ENCODE measurements at places on chromosomes 12 and 14.
A peak's percentile ranks its signal among the peaks of the same experiment; 100 is the strongest.

GRCh38 chr14:44461811-44462210, 45.3 kb downstream of the FSCB start:
- no peak for DNase-seq
- no peak overlapping the region for H3K4me3 ChIP-seq
- H3K36me3 ChIP-seq: no peaks in the 10 kb centered on the region
- H3K27me3 ChIP-seq: no peaks in the 10 kb centered on the region
- H3K4me1 ChIP-seq: no peaks in the 10 kb centered on the region

DNA sequence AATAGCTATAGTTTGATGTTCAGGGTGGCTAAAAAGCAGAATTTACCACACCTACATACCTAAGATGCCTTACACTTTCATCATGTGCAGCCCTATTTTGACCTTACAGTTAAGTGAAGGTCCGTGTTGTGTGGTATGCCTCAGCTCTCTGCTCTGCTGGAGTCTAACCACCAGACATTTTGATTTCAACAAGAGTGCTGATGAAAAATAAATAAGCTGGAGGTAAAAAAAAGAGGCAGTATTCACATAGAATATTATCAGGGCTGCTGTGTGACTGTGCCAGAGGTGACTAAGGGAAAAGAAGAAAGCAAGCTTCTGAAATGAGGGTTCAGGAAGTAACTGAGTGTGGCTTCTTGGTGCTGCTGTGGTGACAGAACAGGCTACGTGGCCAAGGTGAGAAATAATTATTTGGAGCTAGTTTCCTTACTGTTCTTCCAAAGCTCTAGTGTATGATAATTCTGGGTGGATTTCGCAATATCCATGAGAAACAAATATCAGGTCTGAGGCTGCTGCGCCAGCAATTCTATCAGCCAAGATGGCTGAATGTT, 188.8 kb downstream of the STXBP6 start:
- H3K4me1 ChIP-seq: peaks cover 17% of the 10 kb centered on the region
- H3K27ac ChIP-seq: no peak overlapping the region
- no peaks in the 10 kb centered on the region for H3K36me3 ChIP-seq
- H3K27me3 ChIP-seq: no peaks in the 10 kb centered on the region
- DNase-seq: peak; percentile 73

- peaks cover 6% of the 10 kb centered on the region for H3K4me1 ChIP-seq
- H3K27me3 ChIP-seq: no peaks in the 10 kb centered on the region
- DNase-seq: no peak
Measured at GRCh38 chr12:132151766-132152410, 7.6 kb downstream of the NOC4L start.

DNA sequence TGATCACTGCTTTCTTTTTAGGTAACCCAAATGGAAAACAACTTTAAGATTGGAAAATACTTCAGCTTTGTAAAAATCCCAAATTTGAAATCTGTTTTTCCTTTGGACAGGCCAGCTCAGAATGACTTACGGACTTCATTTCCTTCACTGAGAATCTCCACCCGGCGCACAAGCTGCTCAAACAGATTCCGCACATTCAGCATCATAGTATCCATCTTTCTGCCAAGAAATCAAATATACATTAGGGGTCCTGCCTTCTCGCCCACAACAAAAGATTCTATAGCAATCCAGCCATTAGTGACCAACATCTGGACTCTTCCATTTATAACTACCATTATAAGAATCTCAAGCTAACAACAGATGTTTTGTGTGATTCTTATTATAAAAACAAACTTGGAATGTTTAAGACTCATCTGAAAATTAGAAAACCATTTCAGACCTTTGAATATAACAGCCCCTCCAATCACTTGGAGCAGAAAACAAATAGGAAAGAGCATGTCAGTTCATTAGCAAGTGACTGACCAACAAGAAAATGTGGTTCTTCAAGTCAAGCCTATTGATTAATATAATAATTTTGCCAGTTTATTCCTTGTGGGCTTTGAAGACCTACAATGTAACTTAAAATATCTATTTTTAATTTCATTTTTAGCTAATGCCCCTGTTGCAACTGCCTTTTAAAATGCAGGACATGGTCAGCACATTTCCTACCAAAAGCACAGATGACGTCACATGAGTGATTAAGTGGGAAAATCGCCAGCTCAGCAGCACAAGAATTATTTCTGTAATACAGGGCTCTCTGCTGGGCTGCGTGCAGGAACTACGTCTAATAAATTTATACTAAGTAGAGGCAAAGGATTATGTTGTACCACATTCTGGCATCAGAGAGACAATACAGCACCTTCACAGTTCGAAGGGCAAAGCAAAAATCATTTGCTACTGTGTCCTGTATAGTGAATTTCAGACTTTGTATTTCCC, 8.5 kb downstream of the RACGAP1 start:
- H3K27ac ChIP-seq: no peak overlapping the region
- peaks cover 4% of the 10 kb centered on the region for H3K4me1 ChIP-seq
- H3K4me3 ChIP-seq: no peak overlapping the region
- no peak for DNase-seq

DNA sequence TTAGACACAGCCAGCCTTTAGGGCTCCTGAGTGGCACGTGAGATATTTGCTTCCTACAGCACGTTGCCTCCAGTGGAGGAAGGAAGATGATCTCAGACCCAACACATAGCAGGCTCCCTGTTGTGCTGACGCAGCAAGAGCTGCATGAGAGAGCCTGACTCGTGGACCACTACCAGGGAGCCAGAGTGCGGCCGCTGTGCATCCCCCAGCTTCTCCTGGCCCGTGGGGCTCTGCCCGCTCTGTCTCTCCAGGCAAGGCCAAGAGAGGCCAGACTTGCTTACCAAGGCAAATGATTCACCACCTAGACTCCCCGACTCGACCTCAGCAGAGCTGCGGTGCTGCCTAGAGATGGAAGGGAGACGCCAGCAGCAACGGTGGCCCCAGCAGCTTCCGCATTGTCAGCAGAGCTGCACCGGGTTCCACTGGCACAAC, 37.5 kb downstream of the MAP3K9 start:
- H3K27ac ChIP-seq: no peak overlapping the region
- H3K4me1 ChIP-seq: no peaks in the 10 kb centered on the region
- no peaks in the 10 kb centered on the region for H3K27me3 ChIP-seq
- H3K36me3 ChIP-seq: no peaks in the 10 kb centered on the region
- H3K4me3 ChIP-seq: no peak overlapping the region

GRCh38 chr12:112309797-112310196, 72.4 kb downstream of the HECTD4 start:
- no peak overlapping the region for H3K4me3 ChIP-seq
- no peaks in the 10 kb centered on the region for H3K4me1 ChIP-seq
- peaks cover 17% of the 10 kb centered on the region for H3K36me3 ChIP-seq
- no peak overlapping the region for H3K27ac ChIP-seq
- peak; percentile 16 for DNase-seq

DNA sequence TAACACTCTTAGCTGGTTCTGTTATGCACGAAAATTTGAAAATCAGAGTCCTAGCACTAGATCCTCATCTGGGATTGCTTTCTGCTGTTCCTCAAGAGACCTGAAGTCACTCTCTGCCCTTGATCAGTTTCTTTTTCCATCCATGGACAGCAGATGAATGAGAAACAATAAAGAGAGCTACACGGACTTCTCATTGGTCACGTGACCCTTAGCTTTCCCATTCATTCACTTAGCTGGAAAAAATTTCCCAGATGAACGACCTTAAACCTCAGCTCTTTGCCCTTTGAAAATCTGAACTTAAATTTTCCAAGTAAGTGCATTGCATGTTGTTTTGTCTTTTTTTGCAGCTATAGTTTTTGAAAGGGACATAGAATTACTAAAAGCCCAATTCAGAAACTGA, 27.2 kb upstream of the RGS6 start:
- H3K27ac ChIP-seq: no peak overlapping the region
- no peak overlapping the region for H3K4me3 ChIP-seq
- peaks cover 4% of the 10 kb centered on the region for H3K27me3 ChIP-seq
- no peaks in the 10 kb centered on the region for H3K36me3 ChIP-seq
- DNase-seq: no peak
- no peaks in the 10 kb centered on the region for H3K4me1 ChIP-seq

DNA sequence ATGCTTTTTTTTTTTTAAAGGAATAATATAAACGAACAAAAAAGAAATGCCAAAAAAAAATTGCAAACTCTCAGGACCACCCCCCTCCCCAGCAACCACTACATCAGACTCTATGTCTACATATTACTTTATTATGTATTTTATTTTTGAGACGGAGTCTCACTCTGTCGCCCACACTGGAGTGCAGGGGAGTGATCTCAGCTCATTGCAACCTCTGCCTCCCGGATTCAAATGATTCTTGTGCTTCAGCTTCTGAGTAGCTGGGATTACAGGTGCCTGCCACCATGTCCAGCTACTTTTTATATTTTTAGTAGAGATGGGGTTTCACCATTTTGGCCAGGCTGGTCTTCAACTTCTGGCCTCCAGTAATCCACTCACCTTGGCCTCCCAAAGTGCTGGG, 22.9 kb downstream of the HECTD4 start:
- no peak overlapping the region for H3K27ac ChIP-seq
- no peak for DNase-seq
- no peaks in the 10 kb centered on the region for H3K27me3 ChIP-seq
- H3K4me1 ChIP-seq: no peaks in the 10 kb centered on the region
- H3K36me3 ChIP-seq: no peaks in the 10 kb centered on the region

GRCh38 chr12:103809154-103809553, 31.9 kb downstream of the NT5DC3 start:
- H3K27ac ChIP-seq: no peak overlapping the region
- DNase-seq: peak; percentile 37
- no peaks in the 10 kb centered on the region for H3K4me1 ChIP-seq
- no peaks in the 10 kb centered on the region for H3K36me3 ChIP-seq

GRCh38 chr12:95516757-95517156, 34.5 kb downstream of the USP44 start:
- H3K27me3 ChIP-seq: no peaks in the 10 kb centered on the region
- H3K4me1 ChIP-seq: no peaks in the 10 kb centered on the region
- H3K27ac ChIP-seq: no peak overlapping the region
- no peak overlapping the region for H3K4me3 ChIP-seq
- DNase-seq: peak; percentile 11
- peaks cover 11% of the 10 kb centered on the region for H3K36me3 ChIP-seq

- DNase-seq: no peak
- no peak overlapping the region for H3K27ac ChIP-seq
- no peak overlapping the region for H3K4me3 ChIP-seq
- no peaks in the 10 kb centered on the region for H3K36me3 ChIP-seq
- H3K27me3 ChIP-seq: no peaks in the 10 kb centered on the region
Measured at GRCh38 chr14:21647380-21647779, 6.3 kb upstream of the OR4E2 start.

- no peak for DNase-seq
- H3K27me3 ChIP-seq: no peaks in the 10 kb centered on the region
- H3K36me3 ChIP-seq: no peaks in the 10 kb centered on the region
- no peaks in the 10 kb centered on the region for H3K4me1 ChIP-seq
- H3K4me3 ChIP-seq: no peak overlapping the region
- no peak overlapping the region for H3K27ac ChIP-seq
Measured at GRCh38 chr12:76284816-76285750, 63.1 kb downstream of the BBS10 start.

DNA sequence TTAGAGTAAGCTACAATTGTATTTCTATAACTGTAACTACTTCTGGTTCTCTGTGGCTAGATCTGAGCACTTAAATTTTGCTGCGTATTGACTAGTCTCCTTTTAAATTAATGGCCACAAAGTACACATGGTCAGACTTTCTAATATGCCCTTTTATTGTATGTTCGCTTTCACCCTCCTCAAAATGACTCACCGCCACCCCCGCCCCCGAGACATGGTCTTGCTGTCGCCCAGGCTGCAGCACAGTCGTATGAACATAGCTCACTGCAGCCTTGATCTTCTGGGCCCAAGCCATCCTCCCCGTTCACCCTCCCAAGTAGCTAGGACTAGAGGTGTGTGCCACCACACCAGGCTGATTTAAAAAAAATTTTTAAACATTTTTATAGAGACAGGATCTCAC, 11.8 kb downstream of the MTERF2 start:
- H3K27ac ChIP-seq: no peak overlapping the region
- no peak overlapping the region for H3K4me3 ChIP-seq
- DNase-seq: no peak
- H3K27me3 ChIP-seq: no peaks in the 10 kb centered on the region
- H3K4me1 ChIP-seq: peaks cover 2% of the 10 kb centered on the region

GRCh38 chr14:32578181-32578580, 249.1 kb downstream of the AKAP6 start:
- no peak for DNase-seq
- H3K4me1 ChIP-seq: no peaks in the 10 kb centered on the region

- no peak overlapping the region for H3K27ac ChIP-seq
- H3K36me3 ChIP-seq: no peaks in the 10 kb centered on the region
- H3K27me3 ChIP-seq: no peaks in the 10 kb centered on the region
- no peak for DNase-seq
- no peaks in the 10 kb centered on the region for H3K4me1 ChIP-seq
- no peak overlapping the region for H3K4me3 ChIP-seq
Measured at GRCh38 chr12:94832780-94833681, 170.5 kb downstream of the NDUFA12 start.

GRCh38 chr14:54818201-54819133, 84.2 kb downstream of the GCH1 start:
- H3K4me1 ChIP-seq: no peaks in the 10 kb centered on the region
- H3K4me3 ChIP-seq: no peak overlapping the region
- no peaks in the 10 kb centered on the region for H3K36me3 ChIP-seq
- DNase-seq: no peak
- H3K27me3 ChIP-seq: peaks cover 4% of the 10 kb centered on the region
- no peak overlapping the region for H3K27ac ChIP-seq

DNA sequence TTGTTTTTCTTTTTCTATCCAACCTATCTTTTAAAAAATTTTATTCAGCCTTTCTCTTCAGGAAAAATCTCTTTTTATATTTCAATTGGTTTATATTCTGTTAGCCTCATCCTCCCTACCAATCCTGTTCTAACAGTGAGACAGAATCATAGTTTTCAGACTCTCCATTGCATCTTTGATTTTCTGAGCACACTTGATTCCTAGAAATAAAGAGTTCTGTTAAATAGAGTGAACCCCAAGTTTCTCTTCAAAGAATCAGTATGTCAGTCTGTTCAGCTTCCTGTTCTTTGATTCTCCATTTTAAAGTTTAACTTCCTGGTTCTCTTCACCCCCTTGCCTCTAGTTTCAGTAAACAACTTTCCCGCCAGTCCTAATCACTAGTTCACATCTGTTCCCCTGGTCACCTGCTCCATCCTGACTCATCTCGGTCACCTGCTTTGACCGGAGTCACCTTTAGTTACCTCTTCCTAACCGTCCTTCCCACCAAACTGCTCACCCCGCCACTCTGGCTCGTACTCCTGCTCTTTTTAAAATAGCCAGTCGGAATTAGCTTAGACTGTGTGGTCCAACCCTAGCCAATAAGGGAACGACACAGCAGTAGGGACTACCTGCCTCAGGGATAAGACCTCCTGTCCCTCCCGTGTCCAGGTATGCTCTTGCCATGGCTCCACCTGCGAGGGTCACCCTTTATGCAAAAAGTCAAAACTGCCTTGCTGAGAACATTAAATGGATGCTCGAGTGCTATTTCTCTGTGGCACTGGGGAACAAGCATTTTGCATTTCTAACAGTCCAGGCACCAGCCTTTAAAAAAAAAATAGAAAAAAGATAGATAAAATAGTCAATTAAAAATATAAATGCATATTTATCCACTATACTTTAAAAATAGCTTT, 48.4 kb downstream of the DDX51 start:
- H3K27ac ChIP-seq: no peak overlapping the region
- DNase-seq: no peak
- H3K4me1 ChIP-seq: no peaks in the 10 kb centered on the region
- H3K27me3 ChIP-seq: no peaks in the 10 kb centered on the region
- no peak overlapping the region for H3K4me3 ChIP-seq

- DNase-seq: no peak
- H3K27me3 ChIP-seq: no peaks in the 10 kb centered on the region
- no peak overlapping the region for H3K27ac ChIP-seq
- H3K36me3 ChIP-seq: no peaks in the 10 kb centered on the region
- no peaks in the 10 kb centered on the region for H3K4me1 ChIP-seq
- H3K4me3 ChIP-seq: no peak overlapping the region
Measured at GRCh38 chr12:31765931-31766330, 37.1 kb upstream of the AMN1 start.

Measured in common myeloid progenitor, CD34-positive (primary cell).